ENCODE measurements at places on chromosomes 4 and X. TPM values are rescaled to one million over a fixed set of nuclear protein-coding genes. Genes with fewer than 3 reads are reported as not detected.

UGT2B10 gene
- polyA plus RNA-seq, result not detected

RRH gene
- polyA plus RNA-seq, result 0.05 TPM

CT45A1 gene
- not detected for polyA plus RNA-seq

MAGEB17 gene
- 0.13 TPM for polyA plus RNA-seq

SMIM10 gene
- polyA plus RNA-seq, result 2.4 TPM

TNIP2 gene
- polyA plus RNA-seq, result 78.9 TPM

H2BW2 gene
- not detected for polyA plus RNA-seq

TMPRSS11F gene
- not detected for polyA plus RNA-seq

RNF128 gene
- polyA plus RNA-seq, result not detected

SPP1 gene
- 0.82 TPM for polyA plus RNA-seq

CSAG2 gene
- polyA plus RNA-seq, result not detected

MFAP3L gene
- 8.5 TPM for polyA plus RNA-seq

HPGD gene
- polyA plus RNA-seq, result not detected

GABRG1 gene
- not detected for polyA plus RNA-seq

ZCCHC12 gene
- polyA plus RNA-seq, result 0.31 TPM

TEX28 gene
- polyA plus RNA-seq, result not detected

KIF4A gene
- 11.5 TPM for polyA plus RNA-seq

RCHY1 gene
- polyA plus RNA-seq, result 13.5 TPM

TRAPPC2 gene
- polyA plus RNA-seq, result 10.4 TPM

RBMXL3 gene
- polyA plus RNA-seq, result not detected

HEPH gene
- 8.6 TPM for polyA plus RNA-seq

STBD1 gene
- 1.8 TPM for polyA plus RNA-seq

APEX2 gene
- polyA plus RNA-seq, result 23.5 TPM

FRAS1 gene
- 8.3 TPM for polyA plus RNA-seq

PNMA3 gene
- polyA plus RNA-seq, result 0.19 TPM

SPACA5 gene
- not detected for polyA plus RNA-seq

GJB1 gene
- not detected for polyA plus RNA-seq

MYOZ2 gene
- 0.26 TPM for polyA plus RNA-seq

CXCL8 gene
- 6.0 TPM for polyA plus RNA-seq

COX7B gene
- polyA plus RNA-seq, result 1,029 TPM

SULT1E1 gene
- 21.5 TPM for polyA plus RNA-seq

MAGEC1 gene
- 22.2 TPM for polyA plus RNA-seq

CLCN4 gene
- polyA plus RNA-seq, result 1.1 TPM

GAGE12E gene
- polyA plus RNA-seq, result not detected

AGTR2 gene
- not detected for polyA plus RNA-seq

VSIG4 gene
- polyA plus RNA-seq, result not detected

SPIN2A gene
- polyA plus RNA-seq, result 0.67 TPM

TRAM1L1 gene
- polyA plus RNA-seq, result 2.4 TPM

SLC4A4 gene
- not detected for polyA plus RNA-seq

PCDH7 gene
- polyA plus RNA-seq, result 0.45 TPM

SATL1 gene
- not detected for polyA plus RNA-seq

ZDHHC15 gene
- polyA plus RNA-seq, result 0.03 TPM

AKAP4 gene
- polyA plus RNA-seq, result not detected

TMEM154 gene
- 0.58 TPM for polyA plus RNA-seq

TMEM255A gene
- polyA plus RNA-seq, result 0.03 TPM

CXXC4 gene
- 0.06 TPM for polyA plus RNA-seq

PABPC5 gene
- 0.31 TPM for polyA plus RNA-seq

ETDA gene
- polyA plus RNA-seq, result not detected

COL4A6 gene
- polyA plus RNA-seq, result not detected

Measured in SK-N-SH (cell line).